NCI-H146 (cell line): ENCODE measurements at places on chromosomes 11 and 22.
A peak's percentile ranks its signal among the peaks of the same experiment; 100 is the strongest.

DNA sequence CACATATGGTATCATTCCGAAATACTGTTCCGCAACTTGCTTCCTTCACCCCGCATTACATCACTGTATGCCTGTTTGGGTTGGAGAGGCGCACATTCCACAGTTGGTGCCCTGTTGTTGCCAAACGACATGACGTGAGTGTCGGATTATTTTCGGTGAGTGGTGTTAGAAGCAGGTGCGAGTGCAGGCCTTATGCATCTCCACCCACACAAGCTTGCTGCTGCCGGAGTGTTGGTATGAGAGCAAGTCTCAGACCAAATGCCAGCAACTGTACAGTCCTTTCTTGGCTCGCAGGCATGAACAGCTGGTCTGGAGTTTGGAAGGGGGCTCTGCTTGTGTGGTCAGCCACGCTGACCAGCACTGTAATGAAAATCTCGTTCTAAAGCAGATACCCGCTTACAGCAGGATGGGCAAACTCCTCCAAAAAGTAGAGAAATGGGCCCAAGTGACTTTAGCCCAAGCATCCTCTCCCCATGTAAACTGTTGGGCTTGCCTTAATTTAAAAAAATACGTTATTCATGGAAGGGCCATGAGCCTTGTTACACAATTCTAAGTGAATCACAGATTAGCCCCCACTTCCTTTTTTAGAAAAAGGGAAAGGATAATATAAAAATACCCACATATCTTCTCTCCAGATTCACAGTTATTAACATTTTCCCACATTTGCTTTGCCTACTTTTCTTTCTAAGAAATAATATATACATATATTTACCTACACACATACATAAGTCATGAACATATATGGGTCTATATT, 48.7 kb upstream of the OR9Q1 start:
- DNase-seq, result no peak

DNA sequence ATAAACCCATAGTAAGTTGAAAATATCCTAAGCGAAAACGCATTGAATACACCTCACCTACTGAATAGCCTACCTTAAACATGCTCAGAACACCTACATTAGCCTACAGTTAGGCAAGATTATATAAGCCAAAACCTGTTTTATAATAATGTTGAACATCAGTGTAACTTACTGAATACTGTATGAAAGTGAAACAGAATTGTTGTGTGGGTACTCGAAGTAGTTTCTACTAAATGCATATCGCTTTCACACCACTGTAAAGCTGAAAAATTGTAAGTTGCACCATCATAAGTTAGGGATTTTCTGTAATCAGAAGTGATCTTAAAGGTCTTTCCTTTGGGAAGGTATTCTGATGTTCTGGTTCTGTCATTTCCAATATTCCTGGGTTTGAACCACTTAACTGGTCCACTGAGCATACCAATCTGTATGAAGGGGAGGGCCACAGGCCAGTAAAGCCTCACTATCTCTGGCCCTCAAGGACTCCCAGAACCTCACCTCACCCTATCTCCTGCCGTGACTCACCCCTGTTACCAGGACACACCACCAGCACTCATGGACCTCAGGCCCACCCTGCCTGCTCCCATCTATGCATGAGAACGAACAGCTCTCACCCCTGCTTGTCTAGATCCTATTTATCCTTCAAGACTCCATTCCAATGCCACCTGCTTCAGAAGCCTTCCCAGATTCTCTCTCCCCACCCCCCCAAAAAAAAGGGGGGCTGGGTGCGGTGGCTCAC, 70.0 kb downstream of the NAT10 start:
- DNase-seq, result no peak

DNA sequence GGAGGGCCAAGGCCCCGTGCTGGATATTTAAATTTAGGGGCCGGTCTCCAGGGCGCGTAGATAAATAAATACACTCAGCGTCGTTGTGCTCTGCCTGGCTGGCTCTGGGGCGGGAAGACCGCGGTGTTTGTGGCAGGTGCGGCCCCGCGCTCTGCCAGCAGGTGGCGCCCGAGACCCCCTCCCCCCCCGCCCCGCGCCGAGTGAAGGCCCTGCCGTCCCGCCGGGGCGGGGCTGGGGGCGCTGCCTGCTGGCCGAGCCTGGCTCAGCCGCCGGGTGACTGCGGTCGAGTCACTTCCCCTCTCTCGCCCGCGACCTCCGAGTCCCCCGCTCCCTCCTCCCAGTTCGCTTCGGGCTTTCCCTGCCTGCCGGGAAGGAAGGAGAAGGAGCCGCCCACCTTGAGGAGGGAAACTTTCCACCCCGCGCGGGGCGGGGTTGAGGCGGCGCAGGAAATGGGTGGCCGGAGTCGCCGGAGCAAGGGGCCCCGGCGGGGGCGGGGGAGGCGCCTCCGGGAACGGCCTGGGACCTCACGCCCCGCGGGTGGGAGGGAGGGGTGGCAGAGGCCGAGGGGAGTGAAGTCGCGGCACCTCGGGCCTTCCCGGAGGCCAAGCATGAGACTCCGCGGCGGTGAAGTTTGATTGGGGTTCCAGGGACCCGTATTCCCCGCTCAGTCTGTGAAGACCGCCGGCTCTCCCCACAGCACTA, 1.6 kb upstream of the EHBP1L1 start:
- DNase-seq, result peak; percentile 85

- DNase-seq, result no peak
These were observed 14.3 kb downstream of the TRIM22 start for GRCh38 chr11:5703741-5704536.

GRCh38 chr11:131624531-131624930, 254.1 kb downstream of the NTM start:
- no peak for DNase-seq

DNA sequence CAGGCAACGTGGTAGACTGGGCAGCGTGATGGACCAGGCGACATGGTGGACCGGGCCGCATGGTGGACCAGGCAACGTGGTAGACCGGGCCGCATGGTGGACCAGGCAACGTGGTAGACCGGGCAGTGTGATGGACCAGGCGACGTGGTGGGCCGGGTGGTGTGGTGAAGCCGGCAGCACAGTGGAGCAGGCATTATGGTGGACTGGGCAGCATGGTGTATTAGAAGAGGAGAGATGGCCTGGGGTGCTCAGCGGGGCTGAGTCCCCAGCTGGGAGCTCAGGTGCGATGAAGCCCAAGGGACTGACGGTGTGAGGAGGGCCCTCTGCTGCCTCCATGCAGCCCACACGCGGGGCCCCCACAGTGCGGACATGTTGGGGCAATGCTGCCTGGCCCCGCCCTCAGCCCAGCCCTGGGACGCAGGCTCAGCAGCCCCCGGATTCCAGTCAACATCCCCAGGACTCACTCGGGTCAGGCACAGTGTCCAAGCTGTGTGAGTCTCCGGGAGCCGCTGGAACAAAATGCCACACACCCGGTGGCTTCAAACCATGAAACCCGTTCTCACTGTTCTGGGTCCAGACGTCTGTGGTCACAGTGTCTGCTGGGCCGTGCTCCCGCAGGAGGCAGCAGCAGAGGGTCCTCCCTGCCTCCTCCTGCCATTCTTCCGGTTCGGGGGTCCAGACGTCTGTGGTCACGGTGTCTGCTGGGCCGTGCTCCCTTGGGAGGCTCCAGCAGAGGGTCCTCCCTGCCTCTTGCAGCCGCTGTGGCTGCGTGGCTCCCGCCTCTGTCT, 1084.9 kb downstream of the BRD1 start:
- no peak for DNase-seq

DNA sequence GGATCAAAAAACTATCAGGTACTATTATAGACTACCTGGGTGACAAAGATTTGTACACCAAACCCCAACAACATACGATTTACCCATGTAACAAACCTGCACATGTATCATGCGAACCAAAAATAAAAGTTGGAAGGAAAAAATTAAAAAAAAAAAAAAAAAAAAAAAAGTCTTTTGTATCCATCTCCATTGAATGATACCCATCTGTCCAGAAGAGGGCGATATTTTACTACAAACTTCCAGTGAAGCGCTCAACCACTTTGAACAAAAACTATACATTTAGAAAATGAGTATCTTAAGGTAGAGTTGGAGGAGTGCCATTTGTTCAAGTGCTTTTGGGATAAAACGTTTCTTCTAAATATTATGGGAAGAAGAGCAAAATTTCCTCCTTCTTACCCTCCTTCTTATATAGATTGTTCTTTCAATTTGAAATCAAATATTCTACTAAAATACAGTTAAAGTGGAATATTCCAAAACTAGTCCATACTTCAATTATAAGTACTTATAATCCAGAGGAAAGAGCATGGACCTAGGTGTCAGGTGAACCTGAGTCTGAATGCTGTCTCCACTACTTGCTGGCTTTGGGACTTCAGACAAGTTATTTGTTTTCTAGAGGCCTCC, 23.3 kb downstream of the ARL14EP start:
- DNase-seq, result peak; percentile 65

DNA sequence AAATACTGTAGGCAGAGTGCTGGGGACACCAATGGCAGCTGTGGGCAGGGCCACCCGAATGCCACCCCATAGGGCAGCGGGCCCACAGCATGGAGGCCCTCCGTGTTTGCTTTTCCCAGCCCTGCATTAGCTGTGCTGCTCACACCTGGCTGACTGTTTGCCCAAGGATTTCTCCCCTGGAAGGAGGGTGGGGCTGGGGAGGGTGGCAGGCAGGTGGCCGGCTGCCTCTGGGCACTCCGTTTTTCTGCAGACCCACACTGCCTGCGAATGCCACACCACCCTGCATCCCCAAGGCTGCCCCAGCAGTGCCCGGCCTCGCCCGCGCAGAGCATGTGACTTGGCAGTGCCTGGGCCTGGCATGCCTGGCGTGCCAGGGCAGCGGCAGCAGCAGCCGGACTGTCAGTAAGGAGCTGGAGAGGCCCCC, 19.6 kb downstream of the DAGLA start:
- peak; percentile 96 for DNase-seq

GRCh38 chr11:88555829-88556202, 218.3 kb upstream of the CTSC start:
- DNase-seq, result no peak

DNA sequence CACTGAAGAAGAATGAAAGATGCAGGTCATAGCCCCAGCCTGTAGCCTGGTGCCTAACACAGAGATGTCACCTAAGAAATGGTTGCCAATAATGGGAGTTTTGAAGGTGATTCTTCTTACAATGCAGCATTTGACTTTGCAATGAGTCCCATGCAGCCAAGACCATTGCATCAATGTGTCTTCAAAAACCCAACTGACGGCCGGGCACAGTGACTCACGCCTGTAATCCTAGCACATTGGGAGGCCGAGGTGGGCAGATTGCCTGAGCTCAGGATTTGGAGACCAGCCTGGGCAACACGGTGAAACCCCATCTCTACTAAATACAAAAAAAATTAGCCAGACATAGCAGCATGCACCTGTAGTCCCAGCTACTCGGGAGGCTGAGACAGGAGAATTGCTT, 89.3 kb upstream of the ASPHD2 start:
- DNase-seq, result no peak
